Dermis blood vessel endothelial cell (primary cell): ENCODE measurements at places on chromosomes 4 and X. TPM values are rescaled to one million over a fixed set of nuclear protein-coding genes. Genes with fewer than 3 reads are reported as not detected.

Gene G3BP2
- 239 and 264 TPM in 2 replicates for total RNA-seq

Gene CACNA1F
- total RNA-seq, result under 0.01 and 0.05 TPM in 2 replicates

Gene FGF13
- total RNA-seq, result 17.9 and 26.5 TPM in 2 replicates

Gene RELL1
- 187 and 289 TPM in 2 replicates for total RNA-seq

Gene CXCL5
- total RNA-seq, result 0.23 and 0.51 TPM in 2 replicates

Gene AMOT
- total RNA-seq, result 2.0 and 7.1 TPM in 2 replicates

Gene PRDM5
- total RNA-seq, result 5.4 and 9.4 TPM in 2 replicates

Gene NAT8L
- under 0.01 TPM in 2 replicates for total RNA-seq
